ENCODE measurements at places on chromosomes 12 and 14. TPM values are rescaled to one million over a fixed set of nuclear protein-coding genes. Genes with fewer than 3 reads are reported as not detected.
A peak's percentile ranks its signal among the peaks of the same experiment; 100 is the strongest.

DNA sequence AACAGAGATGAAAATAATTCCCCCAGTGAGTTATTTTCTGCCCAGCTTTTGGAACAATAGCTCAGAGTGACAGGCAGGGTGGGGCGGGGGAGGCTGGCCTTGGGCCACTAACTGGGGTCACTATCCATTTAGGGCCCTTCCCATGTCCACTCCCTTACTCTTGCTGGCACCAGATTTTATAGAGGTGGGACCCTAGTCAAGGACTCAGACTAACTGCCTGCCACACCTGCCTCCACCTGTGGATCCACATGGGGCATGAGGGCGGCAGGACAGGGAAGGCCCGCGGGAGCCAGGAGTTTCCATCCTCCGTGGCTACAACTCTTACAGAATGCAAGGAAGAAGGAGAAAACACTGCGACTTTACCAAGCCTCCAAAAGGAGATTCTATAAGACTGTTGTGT is 10.1 kb downstream of the VDR start:
- no peak overlapping the region for H3K4me3 ChIP-seq
- no peak for DNase-seq
- H3K27me3 ChIP-seq: no peaks in the 10 kb centered on the region
- H3K36me3 ChIP-seq: no peaks in the 10 kb centered on the region

DNA sequence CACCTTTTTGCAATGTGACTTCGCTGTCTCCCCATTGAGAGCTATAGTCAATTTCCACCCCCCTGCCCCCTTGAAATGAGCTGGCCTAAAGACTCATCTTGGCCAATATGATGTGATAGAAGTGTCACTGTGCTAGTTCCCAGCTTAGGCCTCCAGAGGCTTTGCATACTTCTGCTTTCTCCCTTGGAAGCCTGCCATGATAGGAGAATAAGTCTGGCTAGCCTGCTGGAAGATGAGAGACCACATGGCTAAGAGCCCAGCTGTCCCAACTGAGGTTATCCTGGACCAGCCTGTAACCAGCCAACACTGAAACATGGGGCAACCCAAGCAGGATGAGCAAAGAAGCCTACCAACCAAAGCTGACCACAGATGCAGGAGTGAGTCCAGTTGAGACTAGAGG is 196.9 kb downstream of the GRIN2B start:
- no peak overlapping the region for H3K27ac ChIP-seq
- H3K4me1 ChIP-seq: no peaks in the 10 kb centered on the region
- H3K27me3 ChIP-seq: no peaks in the 10 kb centered on the region
- H3K36me3 ChIP-seq: no peaks in the 10 kb centered on the region
- DNase-seq: no peak

The KLHL33 gene
- not detected for total RNA-seq

- H3K27ac ChIP-seq: no peak within 1 kb of the TSS
- H3K4me3 ChIP-seq: peak within 1 kb of the TSS; percentile 34
- no peak for DNase-seq
- H3K4me1 ChIP-seq: 0 out of 2 replicates have a peak, but pooled peaks cover 6% of the 10 kb centered on the region
- no peaks in the 10 kb centered on the region for H3K27me3 ChIP-seq
Measured at GRCh38 chr12:6821591-6822425, at the start of gene GPR162. GPR162 (plus strand) TSS chr12:6821821; CDS start chr12:6823899, 2,078 bp downstream.

The SYCP3 gene
- total RNA-seq: not detected

GRCh38 chr12:13981990-13982389 is 588 bp upstream of the GRIN2B start:
- H3K27ac ChIP-seq: no peak overlapping the region
- peaks cover 7% of the 10 kb centered on the region for H3K27me3 ChIP-seq
- no peak overlapping the region for H3K4me3 ChIP-seq
- H3K36me3 ChIP-seq: peaks cover 3% of the 10 kb centered on the region

The HHIPL1 gene
- total RNA-seq: 2.1 TPM

The TC2N gene
- total RNA-seq: 0.49 TPM

The LYZ gene
- total RNA-seq: 1.1 TPM

DNA sequence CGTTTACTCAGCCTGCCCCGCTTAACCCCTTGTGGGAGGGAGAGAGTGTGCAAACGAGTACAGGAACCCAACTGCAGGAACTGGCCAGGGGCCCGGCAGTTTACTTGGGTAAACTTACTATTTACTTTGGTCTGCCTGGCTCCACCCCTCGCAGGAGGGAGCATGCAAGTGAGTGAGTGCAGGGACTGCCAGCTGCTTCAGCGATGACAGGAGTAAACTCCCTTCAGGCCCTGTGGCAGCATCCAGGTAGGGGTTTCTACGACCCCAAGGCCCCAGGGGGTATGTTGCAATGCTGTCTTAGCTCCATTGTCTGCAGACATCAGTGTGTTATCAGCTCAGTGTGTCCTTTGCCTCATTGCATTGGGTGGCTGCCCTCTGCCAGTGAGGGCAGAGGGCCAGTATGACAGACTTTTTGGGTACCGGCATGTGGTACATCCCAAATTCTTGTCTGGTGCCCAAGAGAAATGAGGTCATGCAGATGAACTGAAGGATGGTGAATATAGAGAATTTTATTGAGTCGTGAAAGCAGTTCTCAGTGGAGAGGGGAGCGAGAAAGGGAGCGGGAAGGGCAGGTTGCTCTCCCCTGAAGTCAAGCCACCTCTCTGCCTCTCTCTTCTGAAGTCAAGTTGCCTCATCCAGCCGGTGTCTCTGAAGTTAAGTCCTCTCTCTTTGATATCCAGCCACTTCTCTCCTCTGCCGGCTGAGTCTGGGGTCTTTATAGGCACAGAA is 181.8 kb downstream of the FUT8 start:
- H3K27me3 ChIP-seq: no peaks in the 10 kb centered on the region
- H3K36me3 ChIP-seq: no peaks in the 10 kb centered on the region
- DNase-seq: no peak
- H3K4me3 ChIP-seq: peak overlapping the region; percentile 8
- H3K27ac ChIP-seq: no peak overlapping the region

The INSM2 gene
- not detected for total RNA-seq

GRCh38 chr14:67998834-67999233 is 179.3 kb downstream of the RAD51B start:
- no peaks in the 10 kb centered on the region for H3K36me3 ChIP-seq
- DNase-seq: no peak
- H3K27me3 ChIP-seq: no peaks in the 10 kb centered on the region
- H3K27ac ChIP-seq: peak overlapping the region; percentile 51
- no peak overlapping the region for H3K4me3 ChIP-seq

- H3K27ac ChIP-seq: no peak overlapping the region
- no peaks in the 10 kb centered on the region for H3K4me1 ChIP-seq
- no peaks in the 10 kb centered on the region for H3K27me3 ChIP-seq
Measured at GRCh38 chr12:11677093-11677492, 27.6 kb downstream of the ETV6 start.

- no peak overlapping the region for H3K4me3 ChIP-seq
- no peaks in the 10 kb centered on the region for H3K4me1 ChIP-seq
Measured at GRCh38 chr12:49580572-49581535, 12.9 kb upstream of the MCRS1 start.

GRCh38 chr12:30088259-30088995 is 304.7 kb upstream of the TMTC1 start:
- no peak overlapping the region for H3K27ac ChIP-seq
- DNase-seq: no peak
- H3K4me3 ChIP-seq: no peak overlapping the region
- no peaks in the 10 kb centered on the region for H3K27me3 ChIP-seq
- H3K4me1 ChIP-seq: no peaks in the 10 kb centered on the region

The NR1H4 gene
- total RNA-seq: not detected

- no peak for DNase-seq
- H3K27me3 ChIP-seq: no peaks in the 10 kb centered on the region
- H3K4me1 ChIP-seq: no peaks in the 10 kb centered on the region
- no peak overlapping the region for H3K27ac ChIP-seq
- no peaks in the 10 kb centered on the region for H3K36me3 ChIP-seq
Measured at GRCh38 chr12:43008953-43009845, 419.7 kb upstream of the PRICKLE1 start.

- DNase-seq: no peak
- no peaks in the 10 kb centered on the region for H3K36me3 ChIP-seq
- no peaks in the 10 kb centered on the region for H3K27me3 ChIP-seq
- H3K27ac ChIP-seq: no peak overlapping the region
Measured at GRCh38 chr12:102298022-102298421, 100.4 kb upstream of the PMCH start.

The STXBP6 gene
- total RNA-seq: not detected

- no peaks in the 10 kb centered on the region for H3K27me3 ChIP-seq
- H3K4me1 ChIP-seq: no peaks in the 10 kb centered on the region
- H3K4me3 ChIP-seq: no peak overlapping the region
- no peak for DNase-seq
Measured at GRCh38 chr12:15142711-15143110, 78.5 kb downstream of the RERG start.

- no peaks in the 10 kb centered on the region for H3K36me3 ChIP-seq
- H3K27ac ChIP-seq: no peak overlapping the region
- DNase-seq: no peak
- no peak overlapping the region for H3K4me3 ChIP-seq
- H3K4me1 ChIP-seq: no peaks in the 10 kb centered on the region
Measured at GRCh38 chr14:53751650-53752049, 205.0 kb downstream of the BMP4 start.

The SLC2A13 gene
- 12.1 TPM for total RNA-seq

The KRT6C gene
- not detected for total RNA-seq

The TAC3 gene
- total RNA-seq: not detected

- no peak for DNase-seq
- H3K4me3 ChIP-seq: no peak overlapping the region
- H3K27ac ChIP-seq: no peak overlapping the region
Measured at GRCh38 chr14:77305696-77306095, 15.0 kb downstream of the POMT2 start.

GRCh38 chr12:103505371-103506236 is 9.8 kb upstream of the C12orf42 start:
- no peaks in the 10 kb centered on the region for H3K36me3 ChIP-seq
- H3K27ac ChIP-seq: no peak overlapping the region
- no peaks in the 10 kb centered on the region for H3K27me3 ChIP-seq
- H3K4me3 ChIP-seq: no peak overlapping the region
- H3K4me1 ChIP-seq: no peaks in the 10 kb centered on the region

The CLEC7A gene
- total RNA-seq: not detected

The ZFHX2 gene
- 2.4 TPM for total RNA-seq

DNA sequence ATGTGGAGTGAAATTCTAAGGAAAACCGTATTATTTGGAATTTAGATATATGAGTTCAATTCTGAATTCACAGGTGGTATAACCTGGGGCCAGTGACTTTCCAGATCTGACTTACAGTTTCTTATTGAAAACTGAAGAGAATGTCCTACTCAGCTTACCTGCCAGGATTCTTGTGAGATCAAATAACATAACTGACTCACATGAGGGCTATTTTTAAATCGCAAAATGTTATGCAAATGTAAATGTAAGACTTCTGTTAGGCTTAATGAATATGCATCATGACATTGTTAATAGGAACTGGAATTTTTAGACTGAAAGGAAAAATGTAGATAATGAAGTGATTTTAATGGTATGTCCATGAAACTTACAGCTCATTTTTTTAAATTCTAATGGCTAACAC is 1142.1 kb downstream of the FLRT2 start:
- H3K27me3 ChIP-seq: no peaks in the 10 kb centered on the region
- no peaks in the 10 kb centered on the region for H3K36me3 ChIP-seq
- H3K27ac ChIP-seq: no peak overlapping the region
- DNase-seq: no peak
- no peaks in the 10 kb centered on the region for H3K4me1 ChIP-seq

DNA sequence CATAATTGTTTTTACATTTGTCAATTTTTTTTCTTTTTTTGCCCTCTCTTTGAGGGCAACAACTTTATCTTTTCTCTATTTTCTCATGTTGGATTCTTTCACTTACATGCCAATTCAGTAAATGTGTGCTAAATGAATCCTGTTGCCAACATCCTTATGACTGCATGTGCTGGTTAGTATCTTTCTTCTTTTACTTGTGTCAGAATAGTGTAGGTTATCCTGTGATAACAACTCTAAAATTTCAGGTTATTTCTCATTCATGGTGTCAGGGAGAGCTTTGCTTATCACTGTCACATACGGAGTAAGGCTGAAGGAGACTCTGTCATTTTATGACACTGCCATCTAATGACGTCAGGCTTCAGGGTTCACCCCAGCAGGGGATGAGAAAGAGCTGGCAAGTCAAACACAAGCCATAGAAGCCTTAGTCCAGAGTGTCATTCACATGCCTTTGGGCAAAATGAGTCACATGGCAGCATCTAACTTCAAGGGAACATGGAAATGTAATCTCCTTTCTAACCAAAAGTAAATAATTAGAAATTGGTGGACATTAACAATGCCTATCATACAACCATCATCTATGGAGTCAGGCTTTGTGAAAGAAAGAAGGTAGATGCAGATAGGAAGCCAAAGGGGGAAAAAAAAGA is 242.5 kb upstream of the ATP2B1 start:
- H3K27me3 ChIP-seq: no peaks in the 10 kb centered on the region
- H3K4me3 ChIP-seq: no peak overlapping the region
- no peak for DNase-seq
- no peaks in the 10 kb centered on the region for H3K36me3 ChIP-seq

DNA sequence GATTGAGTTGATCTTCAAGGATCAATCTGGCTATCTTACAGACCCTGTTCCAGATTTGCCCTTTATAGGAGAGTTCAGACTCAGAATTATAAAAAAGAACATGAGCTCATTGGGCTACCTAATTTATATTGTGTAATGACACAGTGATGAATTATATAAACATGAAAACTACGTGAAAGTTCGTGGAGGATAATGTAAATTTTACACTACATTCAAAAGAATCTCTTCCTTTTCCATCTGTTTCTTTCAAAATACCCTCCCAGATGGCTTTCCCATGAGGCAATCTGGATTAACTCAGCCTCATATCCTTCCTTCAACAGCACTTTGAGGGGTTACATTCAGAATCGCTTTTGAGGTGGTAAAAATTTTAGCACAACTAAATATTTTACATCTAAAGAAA is 129.3 kb downstream of the HMGA2 start:
- H3K36me3 ChIP-seq: peaks cover 6% of the 10 kb centered on the region
- H3K4me1 ChIP-seq: peaks cover 61% of the 10 kb centered on the region
- no peaks in the 10 kb centered on the region for H3K27me3 ChIP-seq
- DNase-seq: no peak
- H3K4me3 ChIP-seq: no peak overlapping the region

- peaks cover 2% of the 10 kb centered on the region for H3K36me3 ChIP-seq
- H3K27me3 ChIP-seq: no peaks in the 10 kb centered on the region
- DNase-seq: no peak
- H3K27ac ChIP-seq: no peak overlapping the region
- peak overlapping the region; percentile 59 for H3K4me3 ChIP-seq
Measured at GRCh38 chr14:104863923-104864266, 1.2 kb upstream of the CEP170B start.

The AMN gene
- 0.44 TPM for total RNA-seq

The TIGAR gene
- 17.4 TPM for total RNA-seq

DNA sequence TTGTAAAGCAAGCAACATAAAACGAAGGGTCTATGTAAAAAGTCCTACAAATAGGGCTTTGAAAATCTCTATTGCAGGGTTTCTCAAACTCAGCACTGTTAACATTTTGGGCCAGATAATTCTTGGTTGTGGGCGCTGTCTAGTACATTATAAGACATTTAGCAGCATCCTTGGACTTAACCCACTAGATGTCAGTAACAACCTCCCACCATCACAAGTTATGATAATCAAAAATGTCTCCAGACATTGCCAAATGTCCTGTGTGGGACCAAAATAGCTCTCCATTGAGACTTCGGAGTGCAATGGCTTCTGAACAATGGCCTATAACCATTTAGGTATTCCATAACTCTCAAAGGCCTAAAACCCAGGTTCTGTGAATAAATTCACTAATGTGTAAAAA is 22.9 kb upstream of the DHRS7 start:
- H3K27me3 ChIP-seq: no peaks in the 10 kb centered on the region
- H3K4me1 ChIP-seq: no peaks in the 10 kb centered on the region
- DNase-seq: no peak
- no peak overlapping the region for H3K4me3 ChIP-seq
- no peaks in the 10 kb centered on the region for H3K36me3 ChIP-seq

Data from Panc1 (cell line).